ENCODE measurements at places on chromosomes 6 and 20.

DNA sequence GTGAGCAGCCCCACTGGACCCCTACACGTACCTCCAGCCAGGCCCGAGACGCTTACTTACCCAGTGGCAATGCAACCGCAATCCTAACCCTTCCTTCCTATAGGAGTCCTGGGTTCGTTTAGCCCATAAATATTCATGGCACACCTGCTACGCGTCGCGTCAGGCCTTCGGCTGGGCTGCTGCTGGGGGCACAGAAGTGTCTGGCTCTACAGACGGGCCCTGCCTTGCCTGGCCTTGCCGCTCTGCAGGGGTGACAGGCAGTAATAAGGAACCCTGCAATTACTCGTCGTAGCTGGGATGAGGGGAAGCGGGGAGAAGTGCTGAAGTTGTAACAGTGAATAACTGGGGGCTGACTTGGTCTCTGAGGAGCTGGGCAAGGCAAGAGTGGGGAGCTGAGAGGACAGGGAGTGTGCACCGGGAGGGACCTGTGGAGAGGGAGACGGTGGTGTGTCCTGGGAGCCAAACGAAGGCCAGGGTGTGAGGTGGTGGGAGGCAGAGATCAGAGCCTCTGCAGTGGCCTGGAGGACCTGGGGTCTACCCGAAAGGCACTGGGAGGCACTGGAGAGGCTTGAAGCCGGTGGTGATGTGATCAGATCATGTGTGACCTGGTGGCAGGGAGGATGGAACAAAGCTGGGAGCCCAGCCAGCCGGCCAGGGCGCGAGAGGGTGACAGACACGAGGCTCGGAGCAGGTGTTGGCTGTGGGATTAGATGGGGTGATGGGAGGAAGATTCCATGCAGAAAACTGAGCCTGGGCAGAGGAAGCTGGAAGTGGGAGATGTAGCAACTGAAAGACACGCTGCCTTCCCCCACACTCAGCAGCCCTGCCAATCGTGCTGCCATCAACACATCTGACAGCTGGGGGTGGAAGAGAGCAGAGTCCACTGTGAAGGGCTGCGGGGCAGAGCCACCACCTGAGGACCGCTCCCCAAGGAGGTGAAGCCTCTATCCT is 36.4 kb downstream of the PSMG4 start:
- DNase-seq: no peak

DNA sequence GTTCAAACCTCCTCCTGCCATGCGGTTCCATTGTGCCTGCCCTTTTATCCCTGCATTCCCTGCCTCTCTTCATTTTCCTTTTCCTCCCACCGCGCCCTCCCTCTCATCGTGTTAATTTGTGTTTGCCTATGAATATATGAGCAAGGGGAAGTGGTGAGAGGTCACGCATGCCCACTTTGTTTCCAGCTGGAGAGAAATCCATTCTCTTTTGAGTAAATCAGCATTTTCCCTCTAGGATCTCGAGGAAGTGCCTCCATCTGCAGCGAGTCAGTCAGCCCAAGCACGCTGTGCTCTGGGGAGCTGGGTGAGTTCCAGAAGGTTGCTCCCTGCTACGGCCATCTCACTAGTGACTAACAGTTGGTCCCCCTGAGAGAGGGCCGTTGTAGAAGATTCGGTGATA is 42.9 kb downstream of the CDH26 start:
- DNase-seq: no peak

- DNase-seq: no peak
These were observed 30.2 kb downstream of the FAM229B start for GRCh38 chr6:112117554-112117953.

- no peak for DNase-seq
These were observed 71.8 kb upstream of the FOXP4 start for GRCh38 chr6:41474213-41474933.

DNA sequence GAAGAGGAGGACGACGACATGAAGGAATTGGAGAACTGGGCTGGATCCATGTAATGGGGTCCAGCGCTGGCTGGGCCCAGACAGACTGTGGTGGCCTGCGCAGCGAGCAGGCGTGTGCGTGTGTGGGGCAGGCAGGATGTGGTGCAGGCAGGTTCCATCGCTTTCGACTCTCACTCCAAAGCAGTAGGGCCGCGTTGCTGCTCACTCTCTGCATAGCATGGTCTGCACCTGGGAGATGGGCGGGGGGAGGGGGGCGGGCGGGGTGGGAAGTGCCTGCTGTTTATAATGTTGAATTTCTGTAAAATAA is 42.3 kb downstream of the CHMP4B start:
- no peak for DNase-seq

GRCh38 chr6:18055098-18055497 is 67.4 kb downstream of the NHLRC1 start:
- no peak for DNase-seq

- no peak for DNase-seq
These were observed 56.8 kb downstream of the PRDM1 start for GRCh38 chr6:106142876-106143431.

- DNase-seq: no peak
These were observed 80.6 kb downstream of the IRAK1BP1 start for GRCh38 chr6:78947962-78948361.

GRCh38 chr6:9461188-9461587 is 953.7 kb downstream of the TFAP2A start:
- DNase-seq: no peak

GRCh38 chr20:35443003-35443402 is 5.0 kb upstream of the GDF5 start:
- DNase-seq: peak; percentile 52

GRCh38 chr6:130946076-130946475 is 117.0 kb downstream of the EPB41L2 start:
- no peak for DNase-seq

GRCh38 chr6:167956983-167957492 is 40.4 kb upstream of the KIF25 start:
- DNase-seq: no peak

- DNase-seq: no peak
These were observed 239.8 kb upstream of the PREP start for GRCh38 chr6:105642708-105643107.

GRCh38 chr6:41546475-41546865 is 289 bp downstream of the FOXP4 start:
- DNase-seq: no peak

- no peak for DNase-seq
These were observed 460 bp downstream of the PLAGL1 start for GRCh38 chr6:144007478-144008119.

DNA sequence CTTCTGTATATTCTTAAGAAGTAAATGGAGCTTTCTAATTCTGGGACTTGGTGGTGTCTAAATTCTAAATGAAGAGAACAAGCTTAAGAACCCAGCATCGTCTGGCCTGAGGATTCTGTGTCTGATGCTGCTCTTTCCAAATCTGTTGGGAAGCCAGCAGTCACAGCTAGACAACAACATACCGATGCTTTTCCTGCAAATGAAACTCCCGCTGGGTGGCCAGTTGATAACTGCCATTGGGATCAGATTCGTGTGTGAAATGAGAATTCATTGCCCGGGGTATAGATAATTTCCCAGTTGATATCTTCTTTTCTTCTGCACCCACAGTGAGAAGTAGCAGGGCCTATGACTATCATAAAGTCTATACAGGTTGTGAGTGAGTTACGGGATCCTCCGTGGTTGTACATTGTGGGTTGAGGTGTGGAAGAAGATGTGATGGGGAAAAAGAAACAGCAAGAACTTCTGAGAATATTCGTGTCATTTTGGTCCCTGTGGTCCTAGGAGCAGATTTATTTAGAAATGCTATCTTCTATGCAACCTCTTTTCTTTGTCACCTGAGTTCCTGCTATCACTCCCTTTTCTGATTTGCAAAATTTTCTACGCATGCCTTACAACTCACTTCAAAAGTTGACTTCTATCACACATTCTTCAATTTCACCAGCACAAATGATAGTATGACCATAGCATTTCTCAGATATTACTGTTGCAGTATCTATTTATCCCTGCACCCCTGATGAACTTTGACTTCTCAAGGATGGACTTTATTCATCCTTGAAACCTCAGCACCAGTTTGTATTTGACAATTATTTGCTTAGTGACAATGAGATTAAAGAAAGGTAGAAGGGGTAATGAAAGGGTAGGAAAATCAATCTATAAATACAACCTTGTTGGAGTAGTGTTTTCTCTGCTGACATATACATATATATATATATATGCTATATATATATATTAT is 10.4 kb downstream of the NOX3 start:
- no peak for DNase-seq

- DNase-seq: no peak
These were observed 178.5 kb downstream of the ARID1B start for GRCh38 chr6:156955494-156956183.

Data from T1000 (cell line).